Renal pelvis (tissue), 12 donors: ENCODE measurements at places on chromosomes 11 and 22. TPM values are rescaled to one million over a fixed set of nuclear protein-coding genes. Genes with fewer than 3 reads are reported as not detected.

DNA sequence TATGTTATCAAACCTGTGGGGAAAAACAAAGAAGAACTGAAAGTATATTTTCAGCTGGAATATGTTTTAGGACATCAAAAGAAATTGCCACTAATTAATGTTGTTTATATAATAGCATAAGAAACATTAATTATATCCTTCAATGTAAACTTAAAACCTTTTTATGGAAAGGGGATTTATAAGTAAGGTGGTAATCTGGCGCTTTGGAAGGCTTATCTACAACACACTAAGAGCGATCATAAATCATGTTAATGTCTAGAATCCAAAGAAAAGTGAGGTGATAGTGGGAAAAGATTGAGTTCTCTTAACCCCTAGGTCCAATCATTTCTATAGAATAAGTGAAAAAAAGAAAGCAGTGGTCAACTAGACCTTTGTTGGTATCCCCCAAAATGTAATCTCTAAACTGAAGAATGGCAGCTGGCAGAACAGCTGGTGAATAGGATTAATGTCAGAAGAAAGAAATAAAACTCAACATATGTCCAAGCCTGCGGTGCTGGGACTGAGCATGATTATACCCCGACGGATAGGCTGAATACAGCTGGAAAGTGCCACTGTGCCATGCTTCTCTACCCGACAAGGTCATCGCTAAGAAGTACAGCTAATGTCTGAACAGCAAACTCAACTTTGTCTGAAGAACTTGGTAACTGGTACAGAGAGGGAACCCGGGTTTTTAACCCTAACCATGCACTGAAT, 64.0 kb downstream of the SOX6 start:
- DNase-seq: no peak

DNA sequence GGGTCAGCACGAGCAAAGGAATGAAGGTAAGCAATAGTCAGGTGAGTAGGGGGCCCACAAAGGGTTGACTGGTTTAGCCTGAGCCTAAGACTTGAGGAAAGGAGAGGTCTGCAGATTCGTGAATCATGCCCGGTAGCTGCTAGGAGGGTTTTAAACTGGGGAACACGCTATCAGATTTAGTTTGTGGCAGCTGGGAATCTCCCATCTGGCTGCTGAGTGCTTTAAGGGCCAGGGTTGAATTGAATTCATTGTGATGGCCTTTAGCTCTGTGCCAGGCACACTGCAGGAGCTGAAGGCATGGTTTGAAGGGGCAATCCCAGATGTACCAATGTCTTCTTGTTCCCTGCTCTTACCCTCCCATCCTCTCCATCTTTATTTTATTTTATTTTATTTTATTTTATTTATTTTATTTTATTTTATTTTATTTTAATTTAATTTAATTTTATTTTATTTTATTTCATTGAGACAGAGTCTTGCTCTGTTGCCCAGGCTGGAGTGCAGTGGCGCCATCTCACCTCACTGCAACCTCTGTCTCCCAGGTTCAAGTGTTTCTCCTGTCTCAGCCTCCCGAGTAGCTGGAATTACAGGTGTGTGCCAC, 1.9 kb upstream of the NECTIN1 start:
- no peak for DNase-seq

GRCh38 chr11:130180896-130181294, 21.3 kb downstream of the ST14 start:
- no peak for DNase-seq

The GVQW3 gene
- 8.6 TPM for polyA plus RNA-seq

DNA sequence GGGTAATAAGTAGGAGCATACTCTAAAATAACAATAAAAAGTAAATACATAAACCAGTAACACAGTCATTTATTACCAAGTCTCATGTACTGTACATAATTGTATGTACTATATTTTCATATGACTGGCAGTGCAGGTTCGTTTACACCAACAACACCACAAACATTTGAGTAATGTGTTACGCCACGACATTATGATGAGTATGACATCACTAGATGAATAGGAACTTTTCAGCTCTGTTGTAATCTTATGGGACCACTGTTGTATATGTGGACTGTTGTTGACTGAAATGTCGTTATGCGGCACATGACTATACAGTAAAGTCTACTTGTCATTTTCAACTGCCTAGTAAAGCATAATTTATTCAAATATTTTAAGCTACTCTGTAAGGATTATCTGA, 18.6 kb downstream of the KIF18A start:
- DNase-seq: no peak

The RASL10A gene
- 0.58 TPM for polyA plus RNA-seq

DNA sequence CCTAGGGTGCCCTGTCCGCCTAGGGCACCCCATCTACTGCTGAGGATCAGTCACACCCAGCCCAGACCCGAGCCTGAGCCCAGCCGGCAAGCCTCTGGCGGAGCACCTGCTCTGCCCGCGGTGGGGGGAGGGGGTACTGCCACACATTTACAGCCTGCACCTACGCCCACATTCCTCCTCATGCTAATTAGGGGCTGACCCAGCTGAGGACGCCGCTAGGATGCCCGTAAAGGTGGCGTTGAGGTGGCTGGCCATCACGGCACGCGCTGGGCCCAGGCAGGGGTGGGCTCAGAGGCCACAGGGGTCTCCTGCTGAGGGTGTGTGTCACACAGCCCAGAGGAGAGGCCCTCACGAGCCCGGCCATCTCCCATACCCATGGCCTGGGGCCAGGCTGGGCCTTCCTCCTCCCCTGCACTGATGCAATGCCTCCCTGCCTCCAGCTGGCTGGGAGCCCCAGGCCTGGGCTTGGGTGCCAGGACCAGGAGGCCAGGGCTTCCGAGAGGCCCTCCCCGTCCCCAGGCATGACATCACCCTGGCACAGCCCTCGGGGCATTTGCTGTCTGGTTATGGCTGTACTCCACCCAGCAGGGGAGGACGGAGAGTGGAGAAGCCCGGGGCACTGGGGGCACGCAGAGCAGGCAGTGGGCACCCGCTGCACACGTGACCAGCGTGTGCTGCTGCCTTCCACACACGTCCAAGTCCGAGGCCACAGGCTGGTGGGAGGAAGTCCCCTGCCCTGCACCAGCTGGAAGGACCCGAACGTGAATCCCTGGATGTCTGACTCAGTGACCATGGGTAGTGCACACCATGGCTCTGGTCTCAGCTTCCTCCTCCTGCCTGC, 12.7 kb downstream of the DUSP8 start:
- no peak for DNase-seq

DNA sequence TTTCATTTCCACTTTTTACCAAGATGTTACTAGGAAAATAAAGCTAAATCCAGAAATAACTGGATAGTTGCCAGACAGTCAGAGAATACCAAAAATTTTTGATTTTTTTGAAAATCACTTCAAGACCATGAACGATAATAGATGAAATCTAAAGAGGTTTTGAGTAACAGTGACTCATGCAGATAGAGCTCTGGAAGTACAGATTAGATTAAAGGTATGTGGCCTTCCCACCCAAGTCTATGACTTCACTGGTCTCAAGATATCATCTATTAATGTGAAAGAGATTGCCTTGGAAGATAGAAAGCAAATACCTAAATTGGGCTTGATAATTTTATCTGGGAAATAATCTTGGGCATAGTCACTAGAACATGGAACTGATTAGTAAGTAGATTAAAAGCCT, 415.9 kb downstream of the METTL15 start:
- DNase-seq: no peak

GRCh38 chr22:20174785-20175596, 24.1 kb upstream of the CCDC188 start:
- no peak for DNase-seq

DNA sequence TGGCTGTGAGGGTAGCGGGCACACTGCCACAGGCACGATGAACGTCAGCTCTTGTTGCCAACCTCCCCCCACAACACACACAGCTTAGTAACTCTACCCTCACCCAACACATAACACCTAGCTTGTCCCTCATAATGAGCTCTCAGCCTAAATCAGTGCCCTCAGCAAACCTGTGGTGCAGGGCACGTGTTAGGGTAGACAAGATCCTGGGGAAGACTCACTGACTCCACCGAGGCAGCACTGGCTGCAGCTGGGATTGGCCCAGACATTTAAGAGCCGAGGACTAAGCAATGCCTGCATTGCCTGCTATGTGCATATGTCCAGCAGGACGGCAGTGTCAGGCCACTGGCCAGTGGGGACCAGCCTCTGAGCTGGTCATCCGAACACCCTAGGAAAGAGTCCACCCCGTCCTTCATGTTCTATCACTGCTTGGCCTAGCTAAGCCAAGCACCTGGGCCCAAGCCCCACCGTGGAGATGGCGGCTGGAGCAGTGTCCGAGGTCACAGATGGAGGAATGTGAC, 32.9 kb upstream of the TRIM29 start:
- no peak for DNase-seq

- DNase-seq: no peak
Measured at GRCh38 chr11:35183326-35183925, 44.5 kb downstream of the CD44 start.

The CD81 gene
- polyA plus RNA-seq: 534 TPM

The YAP1 gene
- polyA plus RNA-seq: 191 TPM

- DNase-seq: no peak
Measured at GRCh38 chr11:35158701-35159510, 19.9 kb downstream of the CD44 start.

GRCh38 chr22:40651563-40652501, 15.3 kb upstream of the MRTFA start:
- peak; percentile 73 for DNase-seq

The ARHGEF17 gene
- polyA plus RNA-seq: 121 TPM

- DNase-seq: no peak
Measured at GRCh38 chr11:94131718-94132115, 3.1 kb downstream of the PANX1 start.

- DNase-seq: no peak
Measured at GRCh38 chr11:22808571-22809197, 20.9 kb downstream of the SVIP start.

GRCh38 chr22:44191036-44191454, 10.3 kb downstream of the PARVG start:
- DNase-seq: no peak

DNA sequence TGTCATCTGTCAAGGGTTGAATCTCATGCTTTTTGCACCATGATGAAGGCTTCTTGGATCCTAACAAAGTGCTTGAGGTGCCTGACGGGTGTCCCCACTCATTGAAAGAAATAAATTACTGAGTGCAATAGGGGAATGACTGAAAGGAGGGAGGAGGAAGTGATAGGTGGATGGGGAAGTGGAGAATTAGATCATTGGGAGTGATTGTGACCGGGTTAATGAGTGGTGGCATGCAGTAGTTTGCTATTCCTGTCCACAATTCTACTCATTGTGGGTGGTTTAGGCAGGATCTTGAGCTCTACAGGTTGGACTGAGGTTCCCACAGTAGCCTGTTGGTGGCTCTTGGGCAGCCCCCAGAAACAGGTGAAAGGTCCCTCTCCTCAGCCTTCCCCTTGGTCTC, 44.3 kb downstream of the THAP12 start:
- DNase-seq: no peak

- DNase-seq: no peak
Measured at GRCh38 chr11:106959800-106960199, 58.5 kb downstream of the GUCY1A2 start.

The POU2AF2 gene
- polyA plus RNA-seq: not detected

GRCh38 chr11:64936539-64936938, 846 bp upstream of the GPHA2 start:
- DNase-seq: no peak

The SCN2B gene
- polyA plus RNA-seq: 3.7 TPM

- DNase-seq: no peak
Measured at GRCh38 chr22:41636467-41636866, 15.4 kb downstream of the XRCC6 start.

GRCh38 chr11:68979931-68980775, 633 bp downstream of the MRGPRD start:
- DNase-seq: no peak

The OR2AG2 gene
- polyA plus RNA-seq: 0.08 TPM

GRCh38 chr11:18093959-18094358, 11.9 kb downstream of the SAAL1 start:
- no peak for DNase-seq

- DNase-seq: no peak
Measured at GRCh38 chr11:132263241-132263640, 892.8 kb downstream of the NTM start.

DNA sequence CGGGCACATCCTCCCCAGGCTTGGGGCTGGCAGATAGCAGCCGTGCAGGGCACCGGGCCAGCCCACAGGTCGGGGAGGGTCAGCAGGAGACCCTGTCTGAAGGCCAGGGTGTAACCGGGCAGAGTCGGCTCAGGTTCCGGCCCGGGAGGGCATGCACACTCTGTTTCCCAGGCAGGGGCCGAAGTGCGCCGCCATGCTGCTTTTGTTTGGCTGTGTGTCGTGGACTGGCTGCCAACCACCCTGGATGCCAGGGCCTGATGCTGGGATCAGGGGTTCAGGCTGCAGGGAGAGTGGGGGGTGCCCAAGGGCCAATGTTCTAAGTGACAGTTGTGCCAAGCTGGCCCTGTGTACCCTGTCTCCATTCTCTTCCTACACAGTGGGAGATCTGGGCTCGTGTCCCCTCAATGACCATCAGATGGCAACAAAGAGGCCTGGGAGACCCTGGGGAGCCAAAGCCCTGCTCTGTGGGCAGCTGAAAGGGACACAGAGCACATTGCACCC, 120.9 kb upstream of the B3GAT1 start:
- no peak for DNase-seq

The FAM180B gene
- polyA plus RNA-seq: 0.70 TPM

- no peak for DNase-seq
Measured at GRCh38 chr11:109298865-109299264, 123.1 kb upstream of the C11orf87 start.

DNA sequence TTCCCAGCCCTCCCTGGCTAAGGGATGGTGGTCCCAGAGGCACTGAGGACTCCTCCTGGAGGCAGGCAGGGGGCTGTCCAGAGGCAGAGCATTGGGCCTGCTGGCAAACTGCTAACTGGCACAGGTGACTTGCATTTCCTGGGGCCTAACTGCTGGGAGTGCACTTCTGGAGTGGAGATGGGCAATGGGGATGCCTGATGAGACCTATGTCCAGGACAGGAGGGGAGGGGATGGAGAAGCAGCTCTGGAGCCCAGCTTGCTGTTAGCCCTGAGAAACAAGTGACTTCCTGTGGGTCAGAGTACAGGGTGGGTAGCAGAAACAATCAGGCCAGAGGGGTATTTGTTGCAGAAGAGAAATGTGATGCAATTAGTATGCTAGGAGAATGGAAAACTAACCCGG, 253.2 kb downstream of the ST3GAL4 start:
- no peak for DNase-seq

The SCN4B gene
- 1.4 TPM for polyA plus RNA-seq

The NUP98 gene
- polyA plus RNA-seq: 66.6 TPM

GRCh38 chr11:108204376-108204775, 18.1 kb downstream of the NPAT start:
- DNase-seq: no peak

- no peak for DNase-seq
Measured at GRCh38 chr22:44876921-44877320, 124.5 kb downstream of the ARHGAP8 start.

DNA sequence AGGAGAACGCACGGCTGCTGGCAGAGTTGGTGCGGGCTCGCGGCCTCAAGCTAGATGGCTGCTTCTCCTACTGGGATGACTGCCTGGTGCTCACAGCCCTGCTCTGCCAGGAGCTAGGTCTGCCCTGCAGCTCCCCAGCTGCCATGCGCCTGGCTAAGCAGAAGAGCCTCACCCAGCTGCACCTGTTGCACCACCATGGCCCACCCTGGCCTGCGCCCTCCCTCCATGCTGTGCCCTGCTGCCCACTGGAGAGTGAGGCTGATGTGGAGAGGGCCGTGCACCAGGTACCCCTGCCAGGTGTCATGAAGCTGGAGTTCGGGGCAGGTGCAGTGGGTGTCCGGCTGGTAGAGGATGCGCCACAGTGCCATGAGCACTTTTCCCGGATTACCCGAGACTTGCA, 4.8 kb upstream of the RPS6KB2 start:
- DNase-seq: no peak
